ENCODE measurements at places on chromosomes 11 and 22. TPM values are rescaled to one million over a fixed set of nuclear protein-coding genes. Genes with fewer than 3 reads are reported as not detected.

RAPSN gene
- not detected for total RNA-seq

LPXN gene
- 0.46 TPM for total RNA-seq

VSIG2 gene
- not detected for total RNA-seq

DENND6B gene
- 7.8 TPM for total RNA-seq

TMEM191B gene
- total RNA-seq, result not detected

MYO7A gene
- total RNA-seq, result not detected

PGA4 gene
- total RNA-seq, result not detected

SEZ6L gene
- not detected for total RNA-seq

GSTT2B gene
- 0.81 TPM for total RNA-seq

VPREB1 gene
- total RNA-seq, result not detected

TPBGL gene
- total RNA-seq, result not detected

OR4D5 gene
- not detected for total RNA-seq

IGSF9B gene
- 0.07 TPM for total RNA-seq

APOL4 gene
- total RNA-seq, result not detected

IL18BP gene
- 4.3 TPM for total RNA-seq

NPAS4 gene
- total RNA-seq, result not detected

EFCAB6 gene
- total RNA-seq, result 3.9 TPM

B4GALNT4 gene
- total RNA-seq, result 61.5 TPM

TXN2 gene
- 117 TPM for total RNA-seq

ENDOD1 gene
- total RNA-seq, result 8.8 TPM

CRYBB3 gene
- not detected for total RNA-seq

TEX54 gene
- not detected for total RNA-seq
